Central memory CD4-positive, alpha-beta T cell (primary cell): ENCODE measurements at places on chromosomes 2 and 18.

DNA sequence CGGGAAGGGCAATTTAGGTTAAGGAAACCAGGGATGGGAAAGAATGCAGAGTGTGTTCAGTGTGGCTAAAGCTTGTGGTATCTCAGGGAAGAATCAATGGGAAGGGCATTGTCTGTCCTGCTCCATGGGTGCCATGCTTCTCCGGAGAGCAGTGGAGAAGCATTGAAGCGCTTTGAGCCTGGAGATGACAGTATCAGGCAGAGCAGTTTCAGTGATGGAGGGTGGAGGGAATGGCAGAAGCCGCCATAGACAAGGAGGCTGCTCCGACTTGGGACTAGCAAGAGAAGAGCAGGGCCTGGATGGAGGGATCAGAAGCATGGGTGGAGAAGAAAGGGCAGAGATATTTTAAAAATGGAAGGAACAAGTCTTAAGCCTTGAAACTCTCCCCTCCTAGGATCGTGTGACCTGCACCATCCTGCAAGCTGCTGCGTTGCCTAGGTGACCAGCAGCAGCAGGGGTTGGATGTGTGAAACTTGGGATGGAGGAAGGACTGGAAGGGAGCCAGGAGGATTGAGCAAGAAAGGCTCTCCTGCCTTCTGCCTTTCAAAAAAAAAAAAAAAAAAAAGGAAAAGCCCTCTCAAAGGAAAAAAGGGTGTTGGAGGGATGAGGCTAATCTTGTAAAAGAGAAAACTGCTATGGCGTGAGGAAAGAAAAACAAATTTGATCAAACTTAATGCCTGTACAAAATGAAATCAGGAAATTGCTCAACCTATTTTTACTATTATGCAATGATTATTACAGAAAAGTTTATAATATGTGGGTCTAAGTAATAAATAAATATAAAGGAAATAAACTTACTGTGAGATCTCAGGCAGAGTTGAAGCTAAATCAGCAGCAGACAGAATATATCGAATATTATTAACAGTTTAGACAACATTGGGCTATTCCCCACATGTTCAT lies 493.8 kb upstream of the NRP2 start:
- DNase-seq: no peak

GRCh38 chr2:24515335-24515734 lies 24.3 kb downstream of the NCOA1 start:
- no peak for DNase-seq

DNA sequence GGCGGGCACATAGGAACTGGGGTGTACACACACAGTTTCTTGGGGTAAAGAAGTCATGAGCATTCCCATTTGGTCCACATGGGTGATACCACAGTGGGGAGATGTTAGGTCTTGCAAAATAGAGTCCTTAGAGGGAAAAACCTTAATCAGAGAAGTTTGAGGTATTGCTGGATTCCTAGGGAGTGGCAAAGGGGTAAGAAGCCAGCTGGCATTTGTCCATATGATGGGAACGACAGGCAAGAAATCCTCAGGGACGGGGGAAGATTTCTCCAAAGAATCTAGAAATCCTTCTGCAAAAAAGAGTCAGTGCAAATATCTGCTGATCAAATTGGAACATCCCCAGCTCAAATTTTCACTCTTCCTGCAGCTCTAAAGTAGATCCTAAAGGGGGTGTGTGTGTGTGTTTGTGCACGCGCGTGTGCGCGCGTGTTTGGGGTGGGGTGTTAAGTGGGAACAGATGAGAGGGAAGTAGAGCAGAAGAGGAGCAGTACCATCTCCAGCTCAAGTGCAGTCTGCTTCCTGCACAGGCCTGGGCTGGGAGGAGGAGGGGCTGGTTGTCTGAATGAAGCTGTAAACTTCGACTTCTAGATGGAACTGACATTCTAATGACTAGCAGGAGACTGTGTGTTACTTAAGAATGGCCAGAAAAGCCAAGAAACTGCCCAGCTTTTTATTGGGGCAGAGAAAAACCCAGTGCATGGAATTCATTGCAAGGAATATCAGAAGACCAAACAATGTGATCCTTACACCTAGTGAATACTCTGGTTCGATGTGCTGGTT lies 168.0 kb downstream of the SPP2 start:
- no peak for DNase-seq

DNA sequence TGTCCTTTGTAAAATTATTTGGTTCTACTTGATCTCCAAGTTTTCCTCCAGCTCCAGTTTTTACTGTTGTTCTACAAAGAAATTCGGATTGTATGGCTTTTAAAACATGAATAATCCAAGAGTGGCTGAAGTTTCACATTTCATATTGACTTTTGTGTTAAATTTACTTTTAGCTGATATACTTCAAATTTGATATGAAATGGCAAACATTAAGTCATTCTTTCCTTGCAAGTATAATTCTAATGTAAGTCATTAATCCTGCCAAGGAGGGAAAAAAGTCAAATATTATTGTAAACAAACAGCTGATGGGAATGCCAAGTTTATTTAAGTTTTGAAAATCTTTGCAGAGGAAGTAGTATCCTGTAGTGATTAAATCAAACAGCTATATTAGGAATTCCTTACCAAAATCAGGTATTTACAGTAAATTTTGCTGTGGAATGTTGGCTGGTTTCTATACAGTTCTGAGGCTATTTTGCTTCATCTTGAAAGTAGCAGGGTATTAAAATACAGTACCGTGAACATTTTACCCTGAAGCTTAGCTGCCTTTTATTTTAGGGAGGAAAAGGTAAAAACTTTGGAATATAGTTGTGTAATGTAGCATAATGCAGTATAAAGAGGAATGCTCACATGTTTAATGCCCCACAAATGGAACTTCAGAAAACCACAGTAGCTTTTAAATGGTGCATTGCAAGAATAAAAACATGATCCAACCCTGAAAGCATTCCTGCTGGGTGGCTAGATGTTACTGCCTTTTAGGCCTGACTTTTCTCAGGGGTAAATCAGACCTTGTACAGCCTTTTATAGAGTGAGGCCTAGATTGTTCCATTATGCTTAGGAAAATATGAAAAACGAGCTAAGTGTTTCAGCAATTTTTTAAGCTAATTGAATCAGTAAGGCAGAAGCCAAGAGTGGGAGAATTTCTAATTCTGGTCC lies 62.7 kb upstream of the NT5C1B start:
- DNase-seq: no peak

GRCh38 chr2:151842830-151843690 lies 14.8 kb upstream of the ARL5A start:
- DNase-seq: no peak

GRCh38 chr2:28206762-28207161 lies 185.9 kb upstream of the FOSL2 start:
- DNase-seq: no peak

DNA sequence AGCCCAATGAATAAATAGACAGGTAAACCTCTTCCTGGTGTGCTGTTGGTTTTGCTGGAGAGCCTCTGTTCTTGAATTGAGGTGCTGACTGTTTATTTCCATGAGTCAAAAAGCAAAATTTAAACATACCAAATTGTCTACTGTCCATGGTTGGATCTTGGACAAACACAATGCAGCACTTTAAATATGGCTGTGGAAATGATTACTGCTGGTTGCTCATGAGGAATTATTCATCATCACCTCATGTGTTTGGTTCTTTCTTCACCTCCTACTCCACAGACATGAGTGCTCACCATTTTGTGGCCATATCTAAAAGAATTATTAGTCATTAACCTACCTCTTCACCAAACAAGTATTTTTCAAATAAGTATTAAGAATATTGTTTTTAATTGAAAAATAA lies 85.3 kb upstream of the GALNT5 start:
- no peak for DNase-seq

DNA sequence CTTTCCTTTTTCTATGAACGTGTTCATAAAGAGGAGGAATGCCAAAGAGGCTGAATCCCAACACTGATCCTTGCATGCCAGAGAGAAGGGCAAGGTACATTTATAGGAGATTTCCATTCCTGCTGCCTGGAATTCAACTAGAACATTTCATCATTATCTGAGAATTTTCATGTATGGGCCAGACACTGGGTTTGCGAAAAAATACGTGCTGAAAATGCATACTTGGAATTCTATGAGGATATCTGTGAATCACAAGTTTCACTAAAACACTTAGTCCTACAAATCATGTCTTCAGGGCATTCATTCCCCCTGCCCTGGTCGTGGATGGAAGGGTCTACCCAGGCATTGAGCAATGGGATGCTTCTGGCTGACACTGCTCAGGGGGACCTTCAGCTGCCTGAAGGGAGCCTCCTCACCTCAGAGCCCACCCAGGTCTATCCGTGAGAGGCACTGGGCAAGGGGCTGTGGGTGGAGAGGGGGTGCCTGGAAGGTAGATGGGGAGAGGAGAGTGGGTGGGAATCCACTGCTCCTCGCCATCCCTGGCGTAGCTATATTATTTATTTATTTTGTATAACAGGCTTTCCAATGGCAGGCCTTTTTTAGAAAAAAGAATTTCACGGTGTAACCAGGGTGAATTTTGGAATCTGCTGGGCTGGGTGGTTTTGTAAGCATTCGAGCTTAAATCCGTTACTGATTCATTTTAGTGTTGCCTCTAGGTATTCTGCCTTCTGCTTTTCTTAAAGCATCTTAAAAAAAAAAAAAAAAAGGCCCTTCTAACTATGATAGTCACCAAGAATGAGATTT lies 560.6 kb upstream of the ID2 start:
- DNase-seq: no peak

- no peak for DNase-seq
Observed at GRCh38 chr2:25400169-25400568, 58.4 kb upstream of the DNMT3A start.

DNA sequence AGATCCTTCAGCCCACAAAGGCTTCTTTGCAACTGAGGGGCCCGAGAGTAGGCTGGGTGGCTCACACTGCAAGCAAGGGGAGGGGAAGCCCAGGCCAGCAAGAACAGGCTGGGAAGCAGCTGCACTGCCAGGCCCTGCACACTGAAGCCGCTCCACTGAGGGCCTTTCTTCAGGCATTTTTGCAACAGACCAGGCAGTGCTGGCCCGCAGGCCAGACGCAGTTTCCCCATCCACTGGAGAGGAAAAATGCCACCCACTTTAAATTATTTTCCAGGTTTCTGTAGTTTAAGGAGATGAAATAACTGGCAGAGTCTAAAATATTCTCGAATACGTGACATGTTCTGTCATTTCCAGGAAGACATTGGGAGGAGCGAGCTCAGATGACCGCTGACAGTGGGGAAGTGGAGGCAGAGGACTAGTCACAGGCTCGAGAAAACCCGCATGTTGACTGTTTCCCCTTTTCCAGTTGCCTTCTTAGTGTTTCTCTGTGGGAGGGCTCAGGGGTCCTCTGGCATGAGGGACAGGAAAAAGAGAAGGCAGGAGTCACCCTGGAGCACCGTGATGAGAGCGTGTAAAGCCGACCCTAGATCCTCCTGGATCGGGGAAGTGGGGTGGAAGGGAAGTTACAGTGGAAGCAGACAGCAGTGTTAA lies 53.3 kb upstream of the B3GNT7 start:
- DNase-seq: no peak

DNA sequence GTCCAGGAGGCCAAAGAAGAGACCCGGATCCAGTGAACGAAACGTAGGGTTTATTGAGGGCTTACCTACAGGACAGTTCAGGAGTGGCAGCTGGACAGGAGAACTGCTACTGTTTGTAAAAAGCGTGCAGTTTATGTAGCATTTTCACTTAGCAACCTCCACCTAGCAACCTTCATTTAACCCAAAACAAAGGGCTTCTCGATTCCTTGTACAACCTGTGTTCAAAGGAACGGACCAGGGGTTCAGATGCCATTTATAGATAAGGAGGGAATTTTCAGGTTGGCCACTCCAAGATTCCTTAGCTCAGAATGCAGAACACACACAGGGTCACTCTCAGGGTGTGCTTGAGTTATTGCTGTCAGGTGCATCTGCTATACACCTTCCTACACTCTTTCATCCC lies 65.1 kb upstream of the YWHAQ start:
- DNase-seq: no peak

- DNase-seq: no peak
Observed at GRCh38 chr2:54384301-54385203, 71.6 kb upstream of the SPTBN1 start.

GRCh38 chr2:214995409-214995808 lies 143.0 kb downstream of the ABCA12 start:
- DNase-seq: no peak

- DNase-seq: no peak
Observed at GRCh38 chr2:113966171-113966570, 76.3 kb downstream of the ACTR3 start.

GRCh38 chr2:84026818-84027217 lies 432.3 kb downstream of the SUCLG1 start:
- no peak for DNase-seq

- DNase-seq: no peak
Observed at GRCh38 chr2:2452961-2453360, 121.9 kb upstream of the MYT1L start.

GRCh38 chr2:95539290-95539689 lies 52.5 kb upstream of the TRIM43 start:
- no peak for DNase-seq

DNA sequence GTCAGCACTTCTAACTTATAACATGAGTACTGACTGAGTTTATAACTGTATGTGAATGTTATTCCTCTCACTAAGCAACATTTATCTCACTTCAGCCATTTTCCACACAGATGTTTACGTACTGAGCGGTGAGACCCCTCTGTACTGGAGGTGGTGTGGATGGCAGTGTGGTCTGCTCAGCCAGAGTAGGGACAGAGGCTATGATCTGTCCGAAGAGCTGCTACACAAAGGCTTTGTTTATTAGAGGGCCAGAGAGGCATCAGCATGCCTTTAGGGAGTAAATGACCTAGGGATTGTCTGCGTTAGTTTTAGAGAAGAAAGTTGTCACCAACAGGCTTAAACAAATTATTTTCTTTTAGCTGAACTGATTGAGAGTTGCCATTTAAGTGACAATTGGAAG lies 23.2 kb upstream of the TACR1 start:
- DNase-seq: no peak

DNA sequence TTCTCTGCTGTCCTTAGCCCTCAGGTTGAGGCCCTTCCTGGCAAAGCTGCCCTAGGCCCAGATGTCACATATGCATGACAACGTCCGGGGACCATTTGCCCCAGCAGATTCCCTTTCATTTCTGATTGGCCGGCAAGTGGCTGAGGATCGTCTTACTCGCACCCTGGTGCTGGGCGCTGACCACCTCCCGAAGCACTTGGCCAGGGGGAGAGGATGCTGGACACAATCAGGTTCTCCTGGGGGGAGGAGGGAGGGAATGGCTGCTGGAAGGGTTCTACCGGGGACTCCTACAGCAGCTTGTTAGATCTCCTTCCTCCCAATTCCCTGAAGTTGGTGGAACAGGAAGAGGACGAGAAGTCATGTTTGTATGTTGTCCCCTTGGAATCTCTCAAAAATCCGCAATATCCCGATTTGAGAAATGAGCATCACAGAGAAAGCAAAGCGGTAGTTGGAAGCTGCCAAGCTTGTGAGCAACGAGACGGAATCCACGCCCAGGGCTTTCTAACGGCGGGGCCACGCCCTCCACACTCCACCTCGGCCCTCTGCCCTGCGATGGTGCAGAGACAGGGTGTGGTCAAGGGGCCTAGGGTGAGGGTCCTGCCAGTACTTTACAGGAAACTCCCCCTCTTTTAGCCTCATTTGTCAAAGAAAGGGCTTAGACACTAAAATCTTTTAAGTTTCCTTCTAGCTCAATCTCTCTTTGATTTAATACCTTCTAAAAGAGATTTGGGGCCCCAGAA lies 61.8 kb upstream of the YWHAQ start:
- DNase-seq: no peak
